Fibroblast of lung (primary cell): ENCODE measurements at places on chromosomes 5 and 9.

GRCh38 chr5:93571114-93571949 is 9.7 kb downstream of the NR2F1-AS1 start:
- no peak overlapping the region for H3K27ac ChIP-seq
- no peak overlapping the region for H3K4me3 ChIP-seq
- H3K36me3 ChIP-seq, result peaks cover 2% of the 10 kb centered on the region

GRCh38 chr5:153866176-153866575 is 172.5 kb downstream of the FAM114A2 start:
- no peak overlapping the region for H3K4me3 ChIP-seq
- no peak for DNase-seq

DNA sequence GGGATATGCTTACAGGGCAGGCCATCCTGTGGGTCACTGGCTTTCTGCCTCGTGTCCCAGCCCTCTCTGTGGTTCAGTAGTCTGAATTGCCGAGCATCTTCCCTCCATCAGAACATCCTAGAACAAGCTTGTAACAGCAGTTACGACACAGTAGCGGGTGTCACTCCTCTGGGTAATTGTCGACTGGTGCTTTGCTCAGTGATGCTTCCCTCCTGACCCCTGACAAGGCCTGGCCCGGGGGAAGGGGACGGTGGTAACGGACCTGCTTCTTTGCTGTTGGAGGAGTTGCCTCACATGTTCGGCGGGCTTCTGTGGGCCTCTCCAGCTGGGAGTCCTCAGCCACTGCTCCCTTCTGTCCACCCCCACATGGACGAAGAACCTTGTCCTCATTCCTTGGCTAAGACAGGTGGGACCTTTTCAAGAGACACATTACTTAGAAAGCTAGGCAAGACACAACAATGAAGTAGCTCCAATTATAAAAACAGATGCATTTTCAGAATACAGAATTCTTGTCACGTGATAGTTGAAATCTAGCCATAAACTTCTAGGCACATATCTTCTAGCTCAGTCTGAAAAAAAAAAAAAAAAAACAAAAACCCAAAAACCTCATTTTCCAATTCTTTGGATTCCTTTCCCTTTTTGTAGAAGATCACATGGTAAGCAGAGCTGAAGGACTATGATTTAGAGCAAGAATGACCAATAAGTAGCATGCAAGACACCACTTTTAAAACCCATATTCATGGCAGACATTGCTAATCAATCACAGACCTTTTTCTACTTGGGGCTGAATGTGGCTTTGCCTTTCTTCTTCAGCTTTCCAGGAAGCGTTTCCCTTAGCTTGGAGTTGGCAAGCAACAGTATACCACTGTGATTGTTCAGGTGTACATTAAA is 25.0 kb downstream of the HMCN2 start:
- no peak overlapping the region for H3K27ac ChIP-seq
- H3K4me1 ChIP-seq, result no peaks in the 10 kb centered on the region
- no peak overlapping the region for H3K4me3 ChIP-seq
- peak; percentile 30 for DNase-seq

GRCh38 chr5:170534177-170534576 is 30.4 kb downstream of the KCNIP1 start:
- H3K4me3 ChIP-seq, result no peak overlapping the region
- H3K27ac ChIP-seq, result no peak overlapping the region
- DNase-seq, result no peak
- peaks cover 5% of the 10 kb centered on the region for H3K27me3 ChIP-seq

- H3K27ac ChIP-seq, result no peak overlapping the region
- no peak overlapping the region for H3K4me3 ChIP-seq
- no peaks in the 10 kb centered on the region for H3K27me3 ChIP-seq
- peak; percentile 27 for DNase-seq
- peaks cover 7% of the 10 kb centered on the region for H3K4me1 ChIP-seq
- peaks cover 3% of the 10 kb centered on the region for H3K36me3 ChIP-seq
Observed at GRCh38 chr9:6417186-6417585, 4.2 kb downstream of the UHRF2 start.
